C1 segment of cervical spinal cord (tissue), 14 donors: ENCODE measurements at places on chromosomes 3 and 15.

DNA sequence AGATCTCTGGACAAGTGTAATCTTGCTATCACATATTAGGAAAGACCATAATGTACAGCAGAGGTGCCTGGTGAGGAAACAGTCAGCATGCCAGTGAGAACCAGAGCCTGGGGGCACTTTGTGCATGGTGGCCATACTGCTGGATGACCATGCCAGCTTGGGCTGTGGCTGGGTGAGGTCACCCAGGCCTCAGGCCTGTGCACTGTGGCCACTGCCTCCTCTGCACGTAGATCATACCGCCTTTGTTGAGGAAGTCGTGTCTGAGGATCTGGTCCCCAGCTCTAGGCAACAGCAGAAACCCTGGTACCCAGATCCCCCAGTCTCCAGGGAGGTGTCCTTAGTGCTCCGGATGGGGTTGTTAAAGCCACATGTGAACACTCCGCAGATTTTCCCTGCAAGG lies 38.9 kb downstream of the ZNF710 start:
- no peak for DNase-seq

- no peak for DNase-seq
Observed at GRCh38 chr3:192933779-192934460, 16.3 kb upstream of the MB21D2 start.

GRCh38 chr3:24512564-24513197 lies 18.0 kb upstream of the THRB start:
- DNase-seq: no peak

DNA sequence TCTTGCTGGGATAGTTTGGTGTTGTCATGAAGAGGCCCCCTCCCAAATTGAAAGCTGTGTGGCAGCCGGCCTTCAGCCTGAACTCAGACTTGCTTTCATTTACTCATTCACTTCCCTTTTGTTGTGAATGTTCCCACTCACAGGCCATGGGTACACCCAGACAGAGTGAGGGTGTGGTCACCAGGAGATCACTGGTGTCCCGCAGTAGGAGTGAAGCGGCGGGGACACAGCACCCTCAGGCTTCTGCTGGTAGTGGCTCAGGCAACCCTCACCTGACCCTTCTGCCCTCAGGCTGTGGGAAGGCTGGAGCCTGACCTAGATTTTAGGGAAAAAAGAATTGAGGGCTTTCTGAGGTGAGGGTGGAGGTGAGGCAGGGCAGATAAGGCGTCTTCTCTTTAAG lies 244.4 kb downstream of the SOX2 start:
- DNase-seq: no peak

GRCh38 chr3:82137861-82138260 lies 376.4 kb upstream of the GBE1 start:
- no peak for DNase-seq

DNA sequence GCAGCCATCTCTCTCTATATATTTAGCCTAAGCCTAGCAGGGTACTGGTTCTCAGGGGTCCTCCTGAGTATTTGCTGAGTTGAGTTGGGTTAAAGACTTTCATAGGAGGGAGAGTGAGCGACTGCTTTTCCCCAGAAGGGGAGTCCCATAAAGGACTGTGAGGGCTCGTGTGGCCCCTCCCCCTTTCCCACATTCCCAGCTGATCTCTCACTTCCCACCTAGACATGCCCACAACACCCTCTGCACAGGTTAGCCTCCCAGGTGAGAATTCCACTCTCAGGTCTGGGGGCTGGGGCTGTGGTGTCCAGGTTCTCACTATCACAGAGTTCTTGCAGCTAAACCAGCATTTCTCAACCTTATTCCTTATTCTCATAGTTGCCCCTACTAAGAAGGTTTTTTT lies 15.8 kb downstream of the EPHB1 start:
- no peak for DNase-seq
